ENCODE measurements at places on chromosomes 12 and 14. TPM values are rescaled to one million over a fixed set of nuclear protein-coding genes. Genes with fewer than 3 reads are reported as not detected.
A peak's percentile ranks its signal among the peaks of the same experiment; 100 is the strongest.

Gene BIN2
- 45.4 TPM for total RNA-seq

Gene MSI1
- total RNA-seq = 0.44 TPM

Gene GPR135
- total RNA-seq = 3.4 TPM

GRCh38 chr12:6871052-6871957 lies 1.8 kb downstream of the SPSB2 start:
- H3K4me1 ChIP-seq = peaks cover 58% of the 10 kb centered on the region
- no peaks in the 10 kb centered on the region for H3K27me3 ChIP-seq
- peak overlapping the region; percentile 84 for H3K27ac ChIP-seq
- H3K36me3 ChIP-seq = peaks cover 29% of the 10 kb centered on the region
- peak overlapping the region; percentile 99 for H3K4me3 ChIP-seq
- DNase-seq = no peak

DNA sequence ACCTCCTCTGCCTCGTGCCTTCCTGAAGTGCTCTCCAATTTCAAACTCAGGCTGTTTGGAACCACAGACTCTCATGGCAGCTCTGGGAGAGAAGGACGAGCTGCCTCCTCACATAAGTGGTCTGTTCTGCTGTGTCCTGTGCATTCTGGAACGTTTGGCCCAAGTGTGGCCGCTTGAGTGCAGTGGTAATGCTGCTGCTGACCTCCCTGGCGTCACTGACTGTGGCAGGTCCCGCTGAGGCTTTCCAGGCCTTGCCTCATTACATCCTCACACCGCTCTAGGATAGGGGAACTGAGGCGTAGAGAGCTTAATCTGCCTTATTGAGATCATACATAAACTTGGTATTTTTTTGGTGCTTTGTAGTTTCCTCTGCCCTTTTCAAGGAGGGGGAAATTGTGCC lies 14.2 kb downstream of the CCDC92 start:
- H3K27me3 ChIP-seq = no peaks in the 10 kb centered on the region
- H3K27ac ChIP-seq = no peak overlapping the region
- no peaks in the 10 kb centered on the region for H3K36me3 ChIP-seq
- no peak overlapping the region for H3K4me3 ChIP-seq
- DNase-seq = no peak

DNA sequence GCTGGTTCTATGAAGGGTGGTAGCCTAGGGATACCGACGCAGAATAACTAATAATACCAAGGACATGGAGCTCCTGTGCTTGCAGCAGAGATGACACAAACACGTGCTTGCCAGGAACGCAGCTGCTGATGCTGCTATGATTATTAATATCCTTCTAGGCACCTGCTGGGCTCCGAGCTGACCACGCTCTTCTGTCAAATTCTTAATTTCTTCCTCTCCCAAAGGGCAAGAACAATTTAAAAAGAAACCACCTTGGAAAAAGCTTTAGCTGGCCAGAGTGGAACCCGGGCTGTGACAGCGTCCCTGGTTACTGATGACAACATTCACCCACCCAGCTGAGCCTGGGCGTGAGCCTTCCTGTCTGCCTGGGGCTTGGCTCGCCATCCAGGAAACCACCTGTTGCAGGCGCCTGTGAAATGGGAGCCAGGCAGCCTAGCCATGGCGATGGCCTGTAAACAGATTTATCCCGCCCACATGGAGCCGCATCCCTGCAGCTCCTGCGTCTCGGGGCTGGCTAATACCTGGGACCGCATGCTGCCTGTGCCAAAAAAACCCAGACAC lies 28.8 kb downstream of the CLMN start:
- H3K36me3 ChIP-seq = no peaks in the 10 kb centered on the region
- H3K4me3 ChIP-seq = no peak overlapping the region
- peaks cover 11% of the 10 kb centered on the region for H3K4me1 ChIP-seq

DNA sequence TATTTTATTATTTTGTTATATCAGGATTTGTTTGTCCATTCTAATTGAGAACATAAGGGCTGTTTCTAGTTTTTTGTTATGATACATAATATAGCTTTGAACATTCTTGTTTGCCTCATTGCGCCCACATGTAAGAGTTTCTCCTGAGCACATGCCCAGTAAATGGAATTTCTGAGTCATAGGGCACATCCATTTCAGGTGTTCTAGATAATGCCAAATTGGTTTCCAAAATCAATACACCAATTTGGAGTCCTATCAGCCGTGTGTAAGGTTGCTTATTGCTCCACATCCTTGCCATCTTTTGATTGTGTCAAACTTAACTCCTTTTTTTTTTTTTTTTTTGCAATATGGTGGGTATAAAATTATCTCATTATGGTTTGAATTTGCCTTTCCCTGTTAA lies 97.9 kb upstream of the RESF1 start:
- no peaks in the 10 kb centered on the region for H3K36me3 ChIP-seq
- no peaks in the 10 kb centered on the region for H3K4me1 ChIP-seq
- H3K27me3 ChIP-seq = no peaks in the 10 kb centered on the region
- H3K4me3 ChIP-seq = no peak overlapping the region

DNA sequence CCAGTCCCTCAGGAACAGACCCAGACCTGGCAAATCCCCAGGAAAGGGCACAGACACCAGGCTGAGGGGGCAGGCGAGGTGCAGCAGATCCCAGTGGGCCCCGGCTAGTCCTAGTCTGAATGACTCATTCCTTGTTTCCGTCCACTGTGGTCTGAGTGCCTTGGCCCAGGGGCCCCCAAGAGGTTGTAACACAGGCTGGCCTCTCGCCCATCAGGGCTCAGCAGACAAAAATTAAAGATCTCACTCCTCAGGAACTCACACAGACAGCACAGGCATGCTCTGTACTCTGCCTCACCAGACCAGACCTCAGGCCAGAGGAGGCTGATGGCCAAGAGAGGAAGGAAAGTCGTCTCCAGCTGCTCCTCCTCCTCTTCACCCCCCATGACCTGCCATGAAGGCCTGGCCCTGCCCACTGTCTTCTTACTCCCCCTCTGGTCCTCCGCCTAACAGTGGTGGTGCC lies 7.7 kb upstream of the LTBP2 start:
- H3K36me3 ChIP-seq = no peaks in the 10 kb centered on the region
- DNase-seq = peak; percentile 58
- H3K27ac ChIP-seq = peak overlapping the region; percentile 19
- H3K27me3 ChIP-seq = no peaks in the 10 kb centered on the region
- H3K4me1 ChIP-seq = peaks cover 58% of the 10 kb centered on the region

GRCh38 chr12:65911321-65911720 lies 87.0 kb downstream of the HMGA2 start:
- no peak overlapping the region for H3K4me3 ChIP-seq
- DNase-seq = no peak
- H3K36me3 ChIP-seq = no peaks in the 10 kb centered on the region
- no peak overlapping the region for H3K27ac ChIP-seq

- DNase-seq = no peak
- no peak overlapping the region for H3K4me3 ChIP-seq
Observed at GRCh38 chr14:24999157-24999556, 50.8 kb downstream of the STXBP6 start.

GRCh38 chr14:33736299-33736825 lies 214.5 kb downstream of the EGLN3 start:
- no peaks in the 10 kb centered on the region for H3K27me3 ChIP-seq
- no peaks in the 10 kb centered on the region for H3K4me1 ChIP-seq
- no peak overlapping the region for H3K4me3 ChIP-seq
- no peak for DNase-seq

GRCh38 chr14:32078023-32078857 lies 1.1 kb downstream of the ARHGAP5 start:
- H3K4me1 ChIP-seq = peaks cover 54% of the 10 kb centered on the region
- peak; percentile 50 for DNase-seq
- peak overlapping the region; percentile 95 for H3K27ac ChIP-seq
- H3K36me3 ChIP-seq = no peaks in the 10 kb centered on the region
- no peaks in the 10 kb centered on the region for H3K27me3 ChIP-seq

- peak; percentile 88 for DNase-seq
- H3K4me3 ChIP-seq = no peak overlapping the region
- H3K27me3 ChIP-seq = no peaks in the 10 kb centered on the region
- H3K4me1 ChIP-seq = peaks cover 40% of the 10 kb centered on the region
Observed at GRCh38 chr14:68577802-68578541, 214.9 kb downstream of the ZFP36L1 start.

DNA sequence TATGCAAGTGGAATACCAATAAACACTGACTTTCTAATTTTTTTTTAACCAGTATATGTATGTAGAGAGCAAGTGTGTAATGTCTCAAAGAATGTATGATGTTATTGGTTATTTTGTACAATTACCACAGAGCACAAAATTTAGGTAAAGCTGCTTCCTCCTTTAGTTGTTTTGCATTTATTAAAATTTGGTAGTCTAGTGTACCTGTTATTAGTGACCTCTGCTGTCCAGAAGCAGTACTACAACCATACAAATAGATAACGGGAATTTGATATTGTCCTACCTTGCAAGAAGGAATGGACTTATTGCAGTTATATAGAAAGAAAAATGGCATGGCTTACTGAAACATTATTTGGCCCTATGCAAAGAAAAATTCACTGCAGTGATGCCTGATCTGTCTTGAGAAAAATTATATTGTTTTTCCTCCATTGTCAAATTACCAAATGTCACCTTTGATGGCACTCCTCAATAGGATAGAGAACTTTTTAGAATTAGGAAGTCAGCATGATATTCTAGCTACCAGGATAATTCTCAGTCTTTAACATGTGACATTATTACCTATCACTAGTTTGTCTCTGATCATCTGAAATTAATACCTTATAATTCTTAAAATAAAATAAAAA lies 153.9 kb upstream of the RMST start:
- H3K4me3 ChIP-seq = no peak overlapping the region
- H3K4me1 ChIP-seq = peaks cover 3% of the 10 kb centered on the region
- no peaks in the 10 kb centered on the region for H3K27me3 ChIP-seq
- no peak overlapping the region for H3K27ac ChIP-seq
- DNase-seq = no peak

- H3K27me3 ChIP-seq = no peaks in the 10 kb centered on the region
- H3K4me3 ChIP-seq = no peak overlapping the region
- H3K27ac ChIP-seq = no peak overlapping the region
- peaks cover 6% of the 10 kb centered on the region for H3K4me1 ChIP-seq
- H3K36me3 ChIP-seq = peaks cover 83% of the 10 kb centered on the region
Observed at GRCh38 chr14:91177073-91178034, 63.5 kb downstream of the DGLUCY start.

DNA sequence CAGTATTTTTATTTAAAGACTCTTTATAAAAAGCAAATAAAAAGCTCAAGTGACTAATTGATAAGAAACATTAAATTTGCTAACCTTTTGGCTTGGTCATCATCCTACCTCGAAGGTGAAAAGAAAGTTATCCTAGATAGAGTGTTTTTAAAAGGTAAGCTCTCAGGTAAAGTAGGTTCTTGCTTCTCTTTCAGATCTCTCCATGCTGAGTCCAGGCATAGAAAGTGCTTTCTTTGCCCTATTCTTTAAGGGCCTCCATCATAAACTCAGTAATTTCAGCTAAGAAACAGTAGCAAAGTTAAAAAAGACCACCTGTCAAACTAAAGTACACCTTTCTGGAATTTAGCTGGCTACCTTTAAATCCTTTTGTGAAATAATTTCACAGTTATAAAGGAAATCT lies 20.6 kb upstream of the ANHX start:
- DNase-seq = no peak
- H3K27me3 ChIP-seq = no peaks in the 10 kb centered on the region
- H3K4me1 ChIP-seq = no peaks in the 10 kb centered on the region
- no peak overlapping the region for H3K27ac ChIP-seq
- no peak overlapping the region for H3K4me3 ChIP-seq

GRCh38 chr12:6457220-6457945 lies 5.5 kb downstream of the TAPBPL start:
- no peak overlapping the region for H3K27ac ChIP-seq
- peaks cover 86% of the 10 kb centered on the region for H3K36me3 ChIP-seq

- no peaks in the 10 kb centered on the region for H3K36me3 ChIP-seq
- H3K4me3 ChIP-seq = no peak overlapping the region
- no peak overlapping the region for H3K27ac ChIP-seq
- H3K27me3 ChIP-seq = no peaks in the 10 kb centered on the region
- no peaks in the 10 kb centered on the region for H3K4me1 ChIP-seq
Observed at GRCh38 chr12:11397366-11397765, 2.0 kb upstream of the PRB2 start.

DNA sequence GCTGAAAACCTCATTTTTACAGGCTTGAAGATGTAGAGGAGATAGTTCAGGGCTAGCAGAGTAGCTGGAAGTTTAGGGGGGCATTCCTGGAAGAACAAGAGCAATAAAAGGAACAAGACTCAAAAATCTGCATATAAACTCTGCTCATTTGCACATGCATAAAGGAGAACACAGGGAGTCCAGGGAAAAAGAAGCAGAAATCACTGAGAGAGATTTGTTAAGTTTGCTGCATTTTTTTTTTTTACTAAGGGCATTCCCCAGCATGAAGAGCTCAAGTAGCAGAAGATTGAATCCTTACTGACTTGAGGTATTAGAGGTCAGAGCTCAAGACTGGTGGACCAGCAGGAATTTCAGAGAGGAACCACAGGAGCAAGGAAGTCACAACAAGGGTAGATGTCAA lies 28.2 kb upstream of the BCL11B start:
- no peak overlapping the region for H3K27ac ChIP-seq
- no peak overlapping the region for H3K4me3 ChIP-seq
- no peaks in the 10 kb centered on the region for H3K36me3 ChIP-seq
- DNase-seq = no peak

- no peaks in the 10 kb centered on the region for H3K27me3 ChIP-seq
- no peak for DNase-seq
- H3K36me3 ChIP-seq = no peaks in the 10 kb centered on the region
- H3K27ac ChIP-seq = no peak overlapping the region
- peaks cover 49% of the 10 kb centered on the region for H3K4me1 ChIP-seq
Observed at GRCh38 chr12:124720004-124720680, 143.5 kb downstream of the SCARB1 start.

Measured in lower lobe of right lung (tissue), 2 donors.